ENCODE measurements at places on chromosomes 11 and 22. TPM values are rescaled to one million over a fixed set of nuclear protein-coding genes. Genes with fewer than 3 reads are reported as not detected.

ST3GAL4 gene
- 21.2 TPM for total RNA-seq

CHRM1 gene
- total RNA-seq, result not detected

CCDC116 gene
- total RNA-seq, result 0.18 TPM

FAT3 gene
- total RNA-seq, result 0.14 TPM

VSIG2 gene
- total RNA-seq, result 0.18 TPM

MDK gene
- total RNA-seq, result 18.9 TPM

NF2 gene
- 58.4 TPM for total RNA-seq

KRTAP5-9 gene
- total RNA-seq, result not detected

OR2AT4 gene
- not detected for total RNA-seq

SLC43A3 gene
- total RNA-seq, result 15.9 TPM

TTC36 gene
- total RNA-seq, result 0.46 TPM

CD6 gene
- not detected for total RNA-seq

OR5M3 gene
- not detected for total RNA-seq

ARHGEF17 gene
- 25.1 TPM for total RNA-seq

SCGB1D1 gene
- not detected for total RNA-seq

CYB5R2 gene
- 6.9 TPM for total RNA-seq

BTBD18 gene
- total RNA-seq, result not detected

PRR5L gene
- 6.3 TPM for total RNA-seq
